IMR-90 (cell line): ENCODE measurements at places on chromosomes 13 and 19. TPM values are rescaled to one million over a fixed set of nuclear protein-coding genes. Genes with fewer than 3 reads are reported as not detected.
A peak's percentile ranks its signal among the peaks of the same experiment; 100 is the strongest.

GRCh38 chr13:109159650-109160309, 530.4 kb downstream of the MYO16 start:
- DNase-seq: no peak

DNA sequence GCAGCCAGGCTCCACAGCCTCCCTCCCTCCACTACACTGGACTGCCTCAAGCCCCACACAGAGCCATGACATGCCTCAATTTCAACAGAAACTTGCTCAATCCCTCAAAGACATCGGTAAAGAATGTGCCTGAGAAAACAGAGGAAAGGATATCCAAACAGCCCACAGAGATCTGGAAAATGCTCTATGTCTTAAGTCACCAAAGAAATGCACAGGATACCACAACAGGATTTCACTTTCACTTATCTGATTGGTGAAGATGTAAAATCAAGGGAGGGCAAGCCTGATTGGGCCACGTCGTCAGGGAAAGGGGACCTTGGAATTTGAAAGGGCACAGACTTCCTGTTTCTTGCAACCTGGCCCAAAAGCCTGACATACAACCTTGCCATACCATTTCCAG, 14.2 kb downstream of the CACNA1A start:
- DNase-seq: peak; percentile 93

DNA sequence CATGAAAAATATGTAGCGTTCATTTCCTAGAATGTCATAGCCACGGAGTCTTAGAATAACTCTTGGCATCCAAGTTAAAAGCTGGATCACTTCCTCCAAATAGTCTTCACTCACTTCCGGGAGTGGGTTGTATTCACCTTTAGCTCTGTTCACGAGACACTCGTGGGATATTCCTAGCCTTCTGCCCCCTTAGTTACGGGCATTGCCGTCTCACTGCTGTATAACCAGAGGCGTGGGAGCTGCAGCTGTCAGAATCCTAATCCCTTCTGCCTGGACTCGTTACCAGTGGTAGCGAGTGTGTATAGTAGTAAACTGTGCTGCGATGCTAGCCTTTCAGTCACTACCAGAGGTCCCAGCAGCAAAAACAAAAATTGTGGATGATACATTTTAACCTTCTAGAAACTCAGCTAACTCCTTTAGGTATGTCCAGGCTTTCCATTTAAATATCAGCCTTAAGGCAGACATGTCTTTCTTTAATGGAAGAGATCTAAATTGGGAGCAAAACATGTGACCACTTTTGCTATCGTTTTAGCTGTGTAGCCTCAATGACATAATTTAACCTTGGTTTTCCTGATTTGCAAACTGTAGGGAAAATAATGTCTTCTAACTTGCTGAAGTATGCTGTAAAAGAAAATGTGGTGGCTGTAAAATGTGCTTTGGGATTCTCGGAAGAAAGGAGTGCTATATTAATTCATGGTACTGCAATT, 34.1 kb downstream of the ERCC5 start:
- DNase-seq: no peak

GRCh38 chr19:5967994-5968430, 9.9 kb downstream of the RANBP3 start:
- peak; percentile 88 for DNase-seq

- no peak for DNase-seq
Observed at GRCh38 chr13:58043971-58044370, 412.4 kb downstream of the PCDH17 start.

- no peak for DNase-seq
Observed at GRCh38 chr13:108776650-108777049, 147.2 kb downstream of the MYO16 start.

GRCh38 chr19:41883463-41883820, 458 bp downstream of the ARHGEF1 start:
- no peak for DNase-seq

DNA sequence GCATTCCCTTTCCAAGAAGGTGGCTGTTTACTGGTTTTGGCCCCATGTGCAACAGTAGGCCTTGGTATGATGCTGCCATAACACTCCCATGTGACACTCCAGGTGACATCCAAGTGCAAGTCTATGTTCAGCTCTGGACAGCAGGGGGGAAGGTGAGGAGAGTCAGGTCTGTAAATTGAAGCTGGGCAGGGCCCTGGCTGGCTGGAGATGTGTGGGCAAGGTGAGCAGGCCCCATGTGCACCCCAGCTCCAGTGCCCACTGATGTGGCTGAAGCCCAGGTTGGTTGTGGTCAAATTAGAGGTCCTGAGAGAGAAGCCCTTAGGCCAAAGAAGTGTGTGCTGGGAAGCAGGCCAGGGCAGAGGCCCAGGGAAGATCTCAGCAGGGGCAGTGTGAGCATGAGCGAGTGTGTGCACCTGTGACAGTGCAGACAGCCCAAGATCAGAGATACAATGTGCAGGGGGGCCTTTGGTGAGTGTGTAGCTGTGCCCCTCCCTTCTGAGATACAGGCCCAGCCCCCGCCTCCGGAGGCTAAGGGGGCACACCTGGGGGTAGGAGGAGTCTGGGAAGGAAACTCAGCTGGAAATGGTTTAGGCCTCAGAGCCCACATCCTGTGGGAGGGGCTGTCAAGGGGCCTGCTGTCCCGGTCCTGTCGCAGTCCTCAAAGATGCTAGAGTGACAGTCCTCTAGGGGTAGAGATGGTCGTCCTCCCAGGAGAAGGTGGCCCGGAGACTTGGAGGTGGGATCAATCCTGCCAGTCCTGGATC, 18.6 kb downstream of the DEDD2 start:
- DNase-seq: no peak

- DNase-seq: peak; percentile 66
Observed at GRCh38 chr19:38388349-38389100, at the start of gene SPRED3. TSS of gene SPRED3 (plus strand) at chr19:38388697. CDS start at chr19:38390303, 1,606 bp downstream.

DNA sequence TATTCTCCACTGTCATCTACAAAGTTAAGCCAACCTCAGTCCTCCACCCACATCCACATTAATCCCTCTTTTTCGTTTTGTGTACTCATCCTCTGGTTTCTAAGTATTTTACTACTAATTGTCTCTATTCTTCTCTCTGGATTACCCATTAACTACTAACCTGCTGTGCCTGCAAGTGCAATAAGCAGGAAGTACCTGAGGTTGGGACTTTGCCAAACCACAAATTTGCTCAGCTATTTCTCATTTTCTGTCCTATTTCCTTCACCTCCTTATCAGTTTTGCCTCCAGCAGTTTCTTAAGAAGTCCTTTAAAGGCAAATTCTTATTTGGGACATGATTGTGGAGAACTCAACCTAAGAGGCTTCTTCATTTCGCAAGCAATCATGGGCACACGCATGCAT, 1708.9 kb downstream of the SLITRK5 start:
- DNase-seq: no peak

DNA sequence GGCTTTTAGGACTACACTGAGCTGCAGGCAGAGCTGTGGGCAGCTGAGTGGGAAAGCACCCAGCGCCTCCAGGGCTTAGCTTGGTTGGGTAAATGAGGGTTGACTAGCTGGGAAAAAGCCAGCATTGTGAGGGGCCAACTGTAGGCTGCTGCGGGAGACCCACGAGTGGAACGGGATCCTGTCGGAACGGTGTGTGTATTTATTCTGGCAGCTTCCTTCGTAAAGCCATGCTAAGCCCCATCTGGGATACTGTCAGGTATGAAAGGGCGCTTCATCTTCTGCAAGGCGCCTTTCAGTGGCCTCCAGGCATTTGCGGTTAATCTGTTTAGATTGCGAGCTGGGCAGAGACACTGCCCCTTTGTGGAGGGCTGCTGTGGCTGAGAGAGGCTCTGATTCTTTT, 39.5 kb upstream of the CNMD start:
- DNase-seq: no peak

GRCh38 chr13:112159575-112160547, 92.9 kb downstream of the SOX1 start:
- no peak for DNase-seq

DNA sequence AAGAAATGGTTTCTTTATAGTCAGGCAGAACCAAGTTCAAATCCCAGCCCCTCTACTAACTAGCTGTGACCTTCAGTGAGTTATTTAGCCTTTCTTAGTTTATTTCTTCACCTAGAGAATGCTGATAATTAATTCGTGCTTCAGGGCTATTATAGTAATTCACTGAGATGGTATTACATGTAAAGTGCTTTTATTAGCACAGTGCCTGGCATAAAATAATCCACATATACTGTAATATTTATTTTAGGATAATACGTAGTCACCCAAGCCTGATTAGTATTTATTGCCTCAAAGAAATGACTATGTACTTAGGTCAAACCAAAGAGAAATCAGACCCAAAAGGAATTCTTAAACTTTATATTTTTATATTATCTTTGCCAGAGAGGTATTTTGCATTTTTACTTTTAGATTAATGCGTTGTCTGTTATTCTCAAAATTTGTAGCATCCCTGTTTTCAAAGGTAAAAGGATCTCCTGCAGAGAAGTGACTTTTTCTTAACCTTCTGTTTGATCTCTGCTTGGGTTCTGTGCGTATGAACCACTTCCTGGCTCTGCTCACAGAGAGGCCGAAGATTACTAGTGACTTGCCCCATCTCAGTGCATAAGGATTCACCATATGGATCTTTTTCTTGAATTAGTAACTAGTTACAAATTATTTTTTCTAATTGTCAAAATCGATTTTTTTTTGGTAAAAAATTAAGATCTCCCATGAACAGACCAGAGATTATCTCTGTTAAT, 19.7 kb downstream of the UBAC2 start:
- DNase-seq: no peak

GRCh38 chr13:106479929-106480328, 55.5 kb downstream of the EFNB2 start:
- DNase-seq: no peak

DNA sequence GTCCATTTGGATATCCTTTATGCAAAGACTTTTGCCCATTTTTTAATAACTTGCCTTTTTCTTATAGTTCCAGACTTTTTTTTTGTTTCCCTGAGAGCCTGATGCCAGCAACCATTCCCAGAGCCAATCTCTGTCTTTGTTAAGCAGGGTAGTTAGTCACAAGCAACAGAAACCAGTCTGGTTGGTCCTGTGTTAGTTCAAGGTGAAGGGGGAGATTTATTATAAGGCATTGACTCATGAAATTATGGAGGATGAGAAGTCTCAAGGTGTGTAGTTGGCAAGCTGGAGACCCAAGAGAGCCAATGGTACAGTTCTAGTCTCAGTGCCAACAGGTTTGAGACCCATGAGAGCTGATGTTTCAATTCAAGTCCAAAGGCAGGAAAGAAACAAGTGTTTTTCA, 33.0 kb downstream of the GPR12 start:
- no peak for DNase-seq

DNA sequence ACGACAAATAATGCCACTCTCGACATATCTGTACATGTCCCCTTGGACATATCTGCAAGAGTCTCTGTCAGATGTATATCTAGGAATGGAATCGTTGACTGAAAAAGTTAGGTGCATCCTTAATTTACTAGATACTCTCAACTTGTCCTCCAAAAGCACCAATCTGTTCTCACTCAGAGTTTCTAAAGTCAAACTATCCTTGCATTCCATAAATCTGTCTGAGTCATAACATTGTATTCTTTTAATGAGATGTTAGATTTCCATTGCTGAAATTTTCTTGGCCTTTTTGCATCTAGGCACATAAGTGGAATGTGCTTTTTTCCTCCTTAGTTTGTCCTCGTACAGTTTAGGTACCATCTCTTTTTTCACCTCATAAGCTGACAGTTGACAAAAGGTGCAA, 139.8 kb downstream of the PTPRS start:
- DNase-seq: no peak

- no peak for DNase-seq
Observed at GRCh38 chr19:38170334-38170733, 53.7 kb downstream of the DPF1 start.

GRCh38 chr13:91544723-91545122, 146.3 kb downstream of the GPC5 start:
- no peak for DNase-seq

- peak; percentile 39 for DNase-seq
Observed at GRCh38 chr19:18233224-18233825, 7.1 kb upstream of the PDE4C start.

DNA sequence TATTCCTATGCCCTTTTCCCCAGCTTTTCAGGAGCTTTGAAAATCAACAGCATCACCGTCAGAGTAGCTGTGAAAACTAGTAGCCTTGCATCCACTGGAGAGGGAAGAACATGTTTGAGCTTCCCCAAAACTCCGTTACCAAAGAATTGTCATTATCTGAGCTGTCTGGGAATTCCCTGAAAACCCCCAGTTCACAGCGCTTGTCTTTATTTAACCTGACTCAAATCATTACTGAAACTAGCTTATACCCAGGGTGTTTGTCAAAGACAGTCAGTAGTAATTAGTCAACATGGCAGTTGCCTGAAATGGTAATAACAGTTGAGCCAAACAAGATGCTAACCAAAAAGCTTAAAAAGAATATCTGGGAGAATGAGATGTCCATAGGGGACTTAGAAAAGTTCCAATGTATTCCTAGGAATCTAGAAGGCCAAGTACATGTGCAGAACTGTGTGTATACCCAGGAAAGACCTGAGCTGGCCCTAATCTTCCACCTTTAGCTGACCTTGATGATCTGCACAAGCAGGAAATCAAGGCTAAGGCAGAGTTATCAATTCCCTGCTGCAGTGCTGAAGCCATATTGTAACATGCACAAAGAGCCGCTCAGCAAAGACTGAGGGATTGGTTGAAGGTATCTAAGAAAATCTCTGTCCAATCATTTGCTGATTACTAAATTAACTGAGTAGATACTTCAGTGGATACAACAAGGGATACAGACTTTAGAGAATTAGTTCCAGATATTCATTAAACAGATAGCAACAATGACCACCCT, 130.8 kb downstream of the KL start:
- no peak for DNase-seq

DNA sequence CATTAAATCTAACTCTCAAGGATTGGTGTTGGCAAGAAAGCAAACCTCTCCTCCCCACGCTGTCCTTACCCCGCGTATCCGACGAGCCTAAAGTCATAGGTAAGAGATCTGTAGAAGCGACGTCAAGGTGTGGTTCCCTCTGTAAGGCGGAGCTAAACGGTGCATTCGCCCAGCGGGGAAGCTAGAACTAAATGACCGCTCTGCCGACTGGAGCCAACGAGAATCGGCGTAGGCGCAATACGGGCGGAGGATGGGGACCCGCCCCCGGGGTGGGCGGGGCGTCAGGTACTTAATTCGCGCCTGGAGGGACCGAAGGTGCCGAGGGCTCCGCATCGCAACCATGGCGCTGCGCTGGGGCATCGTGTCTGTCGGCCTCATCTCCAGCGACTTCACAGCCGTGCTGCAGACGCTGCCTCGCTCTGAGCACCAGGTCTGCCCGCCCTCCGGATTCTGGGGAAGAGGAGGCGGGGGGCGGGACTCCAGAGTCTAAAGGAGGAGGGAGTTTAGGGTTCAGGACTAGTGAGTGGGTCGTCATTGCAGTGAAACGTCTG, at the start of gene DHDH:
Gene DHDH (plus strand): TSS at position 318 of the 551 bp plus-strand sequence. CDS start 23 bp downstream, at position 341.
- DNase-seq: peak; percentile 42

The LILRA2 gene
- total RNA-seq: not detected in 2 replicates

The N4BP2L1 gene
- 0.18 and 0.28 TPM in 2 replicates for total RNA-seq

The FFAR3 gene
- total RNA-seq: not detected in 2 replicates

The RFPL4AL1 gene
- total RNA-seq: not detected in 2 replicates

The ZNF541 gene
- total RNA-seq: not detected in 2 replicates

The C3 gene
- total RNA-seq: 0.28 TPM in 1 of 2 replicates, not detected in the other

The ZNF382 gene
- total RNA-seq: 1.9 and 4.5 TPM in 2 replicates

The LIM2 gene
- not detected in 2 replicates for total RNA-seq

The ZNF222 gene
- total RNA-seq: 7.0 and 8.6 TPM in 2 replicates

The POLR2E gene
- 195 and 294 TPM in 2 replicates for total RNA-seq

The KPTN gene
- total RNA-seq: 3.9 and 4.1 TPM in 2 replicates

The CILP2 gene
- 0.18 and 0.28 TPM in 2 replicates for total RNA-seq
